ENCODE measurements at places on chromosomes 6 and 20. TPM values are rescaled to one million over a fixed set of nuclear protein-coding genes. Genes with fewer than 3 reads are reported as not detected.

FRK gene
- total RNA-seq = 44.4 TPM

DNA sequence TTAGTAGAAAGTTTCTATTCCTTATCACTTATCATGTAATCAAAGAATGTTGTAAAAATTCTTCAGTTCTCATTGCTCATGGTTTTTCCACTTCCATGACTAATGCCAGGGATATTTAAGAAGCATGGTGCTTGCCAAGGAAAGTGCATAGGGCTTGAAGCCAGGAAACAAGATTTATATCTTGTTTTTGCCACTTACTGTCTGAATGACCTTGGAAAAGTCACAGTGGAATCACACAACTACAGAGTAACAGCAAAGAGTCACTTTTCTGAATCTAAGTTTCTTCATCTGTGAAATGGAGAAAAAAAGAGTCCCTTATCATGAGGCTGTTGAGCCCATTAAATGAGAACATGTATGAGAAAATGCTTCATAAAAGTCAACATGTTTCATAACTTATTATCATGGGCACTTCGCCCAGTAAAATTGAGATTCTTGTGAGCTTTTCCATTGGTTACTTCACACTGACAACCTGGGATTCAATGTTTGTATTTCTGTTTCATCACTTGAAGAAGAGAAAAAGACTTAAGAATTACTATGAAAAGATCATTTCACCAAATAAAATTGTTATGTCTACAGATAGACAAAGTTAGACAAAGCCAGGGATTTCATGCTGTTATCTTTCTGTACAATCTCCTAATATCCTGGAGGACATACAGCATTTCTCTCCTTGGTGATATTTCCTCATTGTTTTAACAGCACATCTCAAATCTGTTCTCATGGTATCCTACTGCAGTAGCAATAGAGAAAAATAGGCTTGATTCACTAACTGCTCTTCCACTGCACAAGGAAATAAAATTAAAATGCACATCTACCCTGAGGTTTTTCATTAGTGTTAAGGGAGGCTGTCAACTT, 7.6 kb upstream of the BMP5 start:
- DNase-seq = peak; percentile 94

DNA sequence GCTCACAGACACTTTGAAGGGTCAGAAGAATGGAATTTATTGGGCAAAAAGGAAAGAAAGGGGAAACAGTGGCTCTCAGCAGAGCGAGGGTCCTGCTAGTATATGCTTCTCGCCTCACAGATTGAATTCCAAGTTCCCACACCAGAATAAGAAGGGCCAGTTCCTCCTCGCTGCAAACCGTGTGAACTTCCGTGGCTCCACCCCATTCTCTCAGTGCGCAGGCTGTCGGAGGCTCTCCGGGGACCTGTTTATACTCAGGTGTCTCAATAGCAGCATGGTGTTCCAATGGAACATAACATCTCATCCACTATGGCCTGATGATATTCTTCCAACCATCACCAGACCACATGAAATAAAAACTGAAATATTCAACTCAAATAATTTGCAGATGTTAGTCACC, 4.6 kb downstream of the SAMD3 start:
- no peak for DNase-seq

DNA sequence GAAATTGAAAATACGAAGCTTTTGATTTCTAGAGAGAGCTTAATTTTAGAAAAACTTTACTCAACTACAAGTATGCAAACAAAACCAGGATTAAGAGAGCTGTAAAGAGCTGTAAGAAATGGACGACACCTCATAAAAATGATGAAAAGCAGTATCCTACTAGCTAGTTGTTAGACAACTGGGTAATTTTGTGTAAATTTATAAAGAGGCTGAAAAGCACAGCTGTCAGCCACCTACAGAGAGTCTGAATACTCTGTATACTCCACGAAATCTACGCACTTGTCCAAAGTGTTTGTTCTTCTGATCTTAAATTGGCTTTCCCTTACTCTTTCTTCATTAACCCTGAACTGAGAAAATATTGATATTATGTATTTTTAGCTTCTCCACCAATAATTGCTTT, 808.4 kb upstream of the EPHA7 start:
- DNase-seq = no peak

- no peak for DNase-seq
Measured at GRCh38 chr6:20313960-20314530, 87.6 kb upstream of the E2F3 start.

PLG gene
- not detected for total RNA-seq

FOXO3 gene
- total RNA-seq = 88.4 TPM

DNA sequence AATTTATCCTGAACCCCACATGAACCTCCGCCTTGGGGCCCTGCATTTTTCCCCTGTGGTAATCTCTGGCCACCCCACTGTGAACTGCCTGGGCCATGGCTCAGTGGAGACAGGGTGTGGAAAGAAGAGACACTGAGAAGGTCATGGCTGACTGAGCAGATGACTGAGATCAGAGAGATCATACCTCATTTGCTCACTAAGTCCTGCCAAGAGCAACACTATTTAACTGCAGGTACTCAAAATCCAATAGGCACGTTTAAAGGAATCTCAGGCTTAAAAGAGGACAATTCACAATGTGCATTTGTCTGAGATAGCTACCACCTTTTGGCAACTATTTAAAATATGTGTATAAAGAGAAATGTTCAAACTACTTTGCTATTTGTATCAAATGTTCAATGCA, 305.0 kb downstream of the GMDS start:
- peak; percentile 82 for DNase-seq

DNA sequence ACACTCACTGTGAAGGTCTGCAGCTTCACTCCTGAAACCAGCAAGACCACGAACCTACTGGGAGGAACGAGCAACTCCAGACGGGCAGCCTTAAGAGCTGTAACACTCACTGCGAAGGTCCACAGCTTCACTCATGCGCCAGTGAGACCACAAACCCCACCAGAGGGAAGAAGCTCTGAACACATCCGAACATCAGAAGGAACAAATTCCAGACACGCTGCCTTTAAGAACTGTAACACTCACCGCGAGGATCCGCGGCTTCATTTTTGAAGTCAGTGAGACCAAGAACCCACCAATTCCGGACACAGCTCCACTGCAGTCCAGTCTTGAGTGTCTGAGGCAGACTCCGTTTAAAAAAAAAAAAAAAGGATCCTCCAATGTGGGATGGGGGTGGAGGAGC, 60.4 kb upstream of the ERVFRD-1 start:
- no peak for DNase-seq

FARS2 gene
- 27.9 TPM for total RNA-seq

DNA sequence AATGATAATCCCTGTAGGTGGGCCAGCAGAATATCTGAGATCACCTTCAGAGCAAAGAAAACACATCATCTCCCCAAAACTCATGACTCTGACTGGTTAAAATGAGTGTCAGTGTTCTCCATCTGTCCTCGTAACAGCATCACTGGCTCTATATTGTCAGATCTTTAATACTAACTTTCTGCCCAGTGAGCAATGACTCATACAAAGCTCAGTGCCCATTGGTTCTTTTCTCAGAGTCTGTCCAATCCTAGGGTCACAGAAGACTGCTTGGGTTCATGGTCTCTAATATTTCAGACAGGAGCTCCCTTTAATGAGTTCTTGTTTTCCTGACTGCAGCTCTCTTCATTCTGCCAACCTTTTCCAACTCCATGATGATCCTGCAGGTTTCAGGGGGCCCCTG, 36.4 kb downstream of the HLA-DPB1 start:
- peak; percentile 68 for DNase-seq

DNA sequence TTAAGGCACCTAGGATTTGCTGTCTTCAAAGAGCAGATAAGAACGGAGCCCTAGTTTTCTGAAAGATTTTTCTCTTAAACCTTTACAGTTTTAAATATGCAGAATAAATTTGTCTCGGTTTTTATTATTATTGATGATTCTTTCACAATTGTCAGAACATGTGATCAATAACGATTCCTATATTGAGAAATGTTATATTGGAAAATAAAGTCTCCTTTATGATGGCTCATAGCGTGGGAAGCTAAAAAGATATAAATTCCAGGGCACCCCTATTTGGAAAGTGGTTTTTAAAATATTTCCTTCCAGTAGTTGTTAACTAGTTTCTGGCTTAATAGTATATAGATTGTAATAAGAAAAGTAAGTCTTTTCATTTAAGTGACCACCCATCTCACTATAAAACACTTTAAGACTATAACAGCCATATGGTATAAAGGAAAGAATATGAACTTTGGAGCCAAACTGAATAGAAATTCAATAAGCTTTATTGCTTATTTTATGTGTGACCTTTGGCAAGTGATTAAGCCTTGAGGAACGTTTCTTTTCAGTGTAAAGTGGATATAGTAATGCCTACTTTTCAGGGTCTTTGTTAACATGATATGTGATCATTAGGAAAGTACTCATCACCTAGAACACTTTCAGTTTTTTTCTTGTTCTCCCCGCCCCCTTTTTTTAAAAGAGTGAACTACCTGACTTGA, 369.6 kb downstream of the LAMA2 start:
- DNase-seq = peak; percentile 18

ACTL10 gene
- total RNA-seq = 4.2 TPM

DPPA5 gene
- not detected for total RNA-seq

KIAA1755 gene
- total RNA-seq = not detected

GCLC gene
- 30.0 TPM for total RNA-seq

GRCh38 chr6:34520645-34521462, 35.3 kb downstream of the SPDEF start:
- no peak for DNase-seq

DNA sequence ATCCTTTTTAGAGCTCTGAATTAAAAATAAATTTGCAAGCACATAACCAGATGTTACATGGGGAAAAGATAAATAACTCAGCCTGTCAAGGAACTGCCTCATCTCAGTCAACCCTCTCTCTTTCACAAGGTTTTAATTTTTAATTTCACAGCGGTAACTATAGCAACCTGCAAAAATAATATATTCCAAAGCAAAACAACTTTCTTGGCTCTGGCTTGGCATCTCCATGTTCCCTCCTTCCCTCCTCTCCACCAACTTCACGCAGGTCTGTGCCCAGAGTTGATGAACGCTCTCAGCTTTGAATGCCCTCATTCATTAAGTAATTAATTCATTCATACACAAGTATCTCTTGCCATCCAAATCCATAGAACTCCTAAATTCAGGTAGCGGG, 32.5 kb upstream of the SIRPA start:
- DNase-seq = no peak

- DNase-seq = no peak
Measured at GRCh38 chr6:99333068-99333467, 16.4 kb downstream of the FAXC start.

GRCh38 chr20:32278199-32278643, 770 bp downstream of the KIF3B start:
- DNase-seq = no peak

DNA sequence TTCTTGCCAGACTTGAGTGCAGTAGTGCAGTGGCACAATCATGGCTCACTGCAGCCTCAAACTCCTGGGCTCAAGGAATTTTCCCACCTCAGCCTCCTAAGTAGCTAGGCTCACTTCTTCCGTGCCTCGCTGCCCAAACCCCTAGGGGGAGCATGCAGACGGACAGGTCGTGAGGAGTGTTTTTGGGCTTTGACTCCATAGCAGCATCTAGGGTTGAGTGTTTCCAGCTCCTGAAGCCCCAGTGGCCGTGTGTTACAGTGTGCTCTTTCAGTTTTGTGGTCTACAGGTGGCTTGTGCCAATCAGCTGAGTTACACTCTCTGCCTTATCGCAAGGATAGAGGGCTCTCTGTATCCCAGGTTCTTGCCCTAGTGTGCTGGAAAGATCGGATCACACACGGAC, 33.4 kb downstream of the NCOA3 start:
- no peak for DNase-seq

GRCh38 chr6:100335991-100336390, 128.7 kb downstream of the SIM1 start:
- no peak for DNase-seq

- DNase-seq = peak; percentile 14
Measured at GRCh38 chr6:32047855-32048766, 9.9 kb downstream of the CYP21A2 start.

DNA sequence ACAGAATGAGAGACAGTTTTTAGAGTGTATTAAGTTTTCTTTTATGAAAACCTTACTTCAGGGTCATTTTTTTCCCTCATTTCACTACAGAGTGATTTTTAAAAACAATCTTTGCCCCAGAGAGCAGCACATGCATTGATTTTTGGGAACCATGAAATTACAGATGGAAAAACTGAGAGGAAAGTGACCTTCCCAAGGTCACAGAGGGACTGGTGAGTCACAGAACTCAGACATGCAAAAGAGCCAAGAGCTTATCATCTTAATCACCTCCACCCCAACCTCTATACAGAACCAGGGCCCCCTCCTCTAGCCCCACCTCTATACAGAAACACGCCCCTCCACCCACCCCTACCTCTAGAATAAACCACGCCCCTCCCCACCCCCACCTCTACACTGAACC, 10.7 kb downstream of the PXMP4 start:
- DNase-seq = no peak

DNA sequence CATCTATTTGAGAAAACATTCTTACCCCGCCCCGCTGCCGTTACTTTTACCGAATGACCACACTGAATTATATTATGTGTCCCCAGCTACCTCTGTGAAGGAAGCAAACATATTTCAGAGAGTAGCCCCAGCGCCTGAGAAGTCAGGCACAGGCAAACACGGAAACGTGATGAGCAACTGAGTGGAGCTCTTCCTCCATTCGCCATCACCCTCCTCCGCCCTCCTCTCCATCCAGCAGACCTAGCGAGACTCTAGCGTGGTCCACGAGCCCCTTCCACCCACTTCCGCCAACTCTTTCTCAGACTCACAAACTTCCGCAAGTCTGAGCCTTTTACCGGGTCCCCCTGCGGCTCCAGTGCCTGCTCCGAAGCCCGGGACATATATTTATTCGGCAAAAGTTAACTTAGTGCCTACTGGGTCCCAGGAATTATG, 582 bp downstream of the SNRPB start:
- peak; percentile 35 for DNase-seq

- DNase-seq = no peak
Measured at GRCh38 chr6:17972978-17973622, 14.3 kb downstream of the KIF13A start.

CFAP206 gene
- total RNA-seq = 0.17 TPM

DNA sequence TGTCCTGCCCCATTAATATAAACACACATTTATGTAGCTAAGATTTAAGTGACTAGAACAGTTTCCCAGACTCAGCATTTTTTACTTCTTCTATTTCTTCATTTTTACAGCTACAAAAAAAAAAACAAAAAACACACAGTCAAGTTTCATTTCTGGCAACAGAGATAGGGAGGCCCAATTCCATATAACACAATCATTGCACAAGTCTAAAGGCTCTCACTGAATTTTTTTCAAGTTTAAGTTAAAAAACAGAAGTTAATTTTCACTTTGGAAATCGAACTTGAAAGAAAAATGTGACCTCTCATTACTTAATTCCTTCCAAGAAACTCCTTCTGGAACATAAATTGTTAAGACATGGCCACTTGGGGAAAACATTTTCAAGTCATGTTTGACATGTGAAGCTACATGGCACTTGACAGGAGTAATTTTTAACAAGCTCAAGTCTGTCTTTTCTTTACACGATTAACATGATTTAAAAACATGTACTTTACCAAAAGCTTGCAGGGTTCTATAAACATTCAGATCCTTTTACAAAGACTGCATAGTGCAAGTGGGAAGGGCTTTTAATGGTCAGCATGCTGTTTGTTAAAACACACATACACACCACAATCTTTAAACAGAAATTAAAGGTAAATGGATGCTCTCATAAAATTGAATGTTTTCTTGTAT, 100.1 kb upstream of the CCDC28A start:
- no peak for DNase-seq

- DNase-seq = no peak
Measured at GRCh38 chr20:46111028-46111835, 6.9 kb upstream of the CD40 start.

WFDC2 gene
- 1.6 TPM for total RNA-seq

- DNase-seq = peak; percentile 82
Measured at GRCh38 chr20:13995086-13995665, at the start of gene MACROD2. Gene MACROD2, plus strand, starts transcription at chr20:13995516.

- no peak for DNase-seq
Measured at GRCh38 chr6:169344750-169345065, 91.1 kb upstream of the THBS2 start.

DDAH2 gene
- total RNA-seq = 121 TPM
